ENCODE measurements at places on chromosomes 5 and 9. TPM values are rescaled to one million over a fixed set of nuclear protein-coding genes. Genes with fewer than 3 reads are reported as not detected.
A peak's percentile ranks its signal among the peaks of the same experiment; 100 is the strongest.

GRCh38 chr9:86355814-86356213 lies 1.6 kb upstream of the TUT7 start:
- DNase-seq: no peak

DNA sequence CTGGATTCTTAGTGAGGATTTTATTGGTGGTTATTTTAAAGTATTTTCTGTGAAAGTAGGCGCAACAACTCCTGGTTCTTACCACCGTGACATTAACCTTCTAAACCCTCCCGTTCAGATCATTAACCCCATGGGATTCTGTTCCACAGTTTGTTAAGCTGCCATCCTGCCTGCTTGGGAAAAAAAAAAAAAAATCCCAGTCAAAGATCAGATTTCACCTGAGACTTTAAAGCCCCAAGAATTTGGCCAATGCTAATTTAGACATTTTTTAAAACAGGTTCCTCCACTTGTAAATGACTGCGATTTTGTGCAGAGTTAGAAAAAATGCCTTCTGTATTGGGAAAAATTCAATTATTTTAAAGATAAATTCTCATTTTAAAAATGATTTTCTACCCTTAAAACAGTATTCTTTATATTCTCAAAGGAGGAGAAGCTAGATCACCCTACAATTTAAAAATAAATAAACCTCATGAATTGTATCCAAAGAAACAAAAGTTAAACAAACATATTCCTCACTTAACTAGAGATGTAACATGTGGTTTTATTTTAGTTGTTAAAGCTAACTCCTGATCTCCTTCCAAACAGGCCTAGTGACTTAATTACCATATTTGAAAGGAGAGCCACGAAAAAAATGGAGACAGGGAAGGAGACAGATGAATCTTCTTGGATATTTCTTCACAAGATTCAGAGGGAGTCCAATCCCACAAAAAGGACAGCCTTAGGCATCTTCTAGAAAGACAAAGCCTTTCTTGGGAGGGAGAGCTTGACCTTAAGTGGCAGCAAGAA lies 93.1 kb upstream of the IFNK start:
- DNase-seq: no peak

- DNase-seq: peak; percentile 96
Observed at GRCh38 chr5:138352071-138352721, at the start of gene KDM3B. Gene KDM3B (plus strand): TSS chr5:138352685. CDS start chr5:138352796, 111 bp downstream.

The PRDM9 gene
- polyA plus RNA-seq: not detected

All from naive B cell (primary cell).